Right renal pelvis (tissue), 4 donors: ENCODE measurements at places on chromosomes 7 and 10. TPM values are rescaled to one million over a fixed set of nuclear protein-coding genes. Genes with fewer than 3 reads are reported as not detected.

DNA sequence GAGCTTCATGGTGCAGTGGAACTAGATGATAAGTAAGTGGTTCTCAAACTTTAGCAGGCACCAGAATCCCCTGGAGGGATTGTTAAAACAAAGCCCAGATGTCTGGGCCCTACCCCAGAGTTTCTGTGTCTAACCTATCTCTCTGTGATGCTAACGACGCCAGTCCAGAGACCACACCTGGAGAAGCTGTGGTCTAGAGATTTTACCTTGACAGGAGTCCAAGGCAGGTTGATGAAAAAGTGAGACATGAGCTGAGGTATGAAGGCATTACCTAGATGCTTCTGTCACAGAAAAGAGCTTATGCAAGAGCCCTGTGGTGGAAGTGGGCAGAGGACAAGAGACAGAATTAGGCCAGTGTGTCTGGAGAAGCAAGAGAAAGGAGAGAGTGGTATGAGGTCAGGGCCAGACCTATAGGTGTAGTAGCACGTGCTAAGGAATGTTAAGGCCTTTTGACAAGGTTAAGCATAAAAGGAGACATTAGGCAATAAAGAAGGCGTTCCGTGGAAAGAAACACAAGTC lies 184.3 kb upstream of the TCF7L2 start:
- no peak for DNase-seq

- DNase-seq, result no peak
Observed at GRCh38 chr7:6650086-6650485, 13.0 kb downstream of the ZNF316 start.

DNA sequence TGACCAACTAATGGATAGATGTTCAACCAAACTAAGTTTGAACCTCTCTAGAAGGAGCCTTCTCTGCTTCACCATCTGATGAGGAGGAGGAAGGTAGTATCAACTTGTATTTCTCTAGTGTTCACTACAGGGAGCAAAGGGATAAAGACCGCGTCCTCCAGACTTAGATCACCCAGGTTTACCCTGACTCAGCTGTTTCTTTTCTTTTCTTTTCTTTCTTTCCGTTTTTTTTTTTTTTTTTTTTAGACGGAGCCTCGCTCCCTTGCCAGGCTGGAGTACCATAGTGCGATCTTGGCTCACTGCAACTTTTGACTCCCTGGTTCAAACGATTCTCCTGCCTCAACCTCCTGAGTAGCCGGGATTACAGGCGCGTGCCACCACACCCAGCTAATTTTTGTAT lies 59.8 kb downstream of the C10orf105 start:
- DNase-seq, result no peak

- DNase-seq, result no peak
Observed at GRCh38 chr10:71391701-71392100, 5.0 kb upstream of the CDH23 start.

AGMO gene
- 1.0 TPM for polyA plus RNA-seq

GPR158 gene
- polyA plus RNA-seq, result 0.35 TPM

DNA sequence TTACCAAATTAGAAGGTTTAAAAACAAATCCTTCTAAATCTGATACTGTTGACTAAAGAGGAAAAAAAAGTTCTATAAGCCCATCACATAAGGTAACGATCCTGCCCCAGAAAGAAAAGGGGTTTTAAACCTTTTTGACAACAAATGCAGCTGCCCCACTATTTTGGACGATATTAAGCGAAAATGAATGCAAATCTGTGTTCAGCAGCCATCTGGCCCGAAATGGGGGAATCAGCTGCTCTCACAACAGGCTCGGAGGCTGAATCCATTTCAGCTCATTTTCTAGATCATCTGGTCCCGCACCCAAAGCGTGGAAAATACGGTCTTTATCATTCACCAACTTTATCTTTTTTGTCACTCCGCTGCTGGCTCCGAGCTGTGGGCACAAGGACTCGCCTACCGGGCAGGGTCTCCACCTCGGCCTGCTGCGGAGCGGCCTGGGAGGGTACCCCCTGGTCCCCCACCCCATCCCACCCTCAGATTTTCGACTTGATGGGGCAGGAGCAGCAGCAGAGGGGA lies 2.4 kb upstream of the EBF3 start:
- DNase-seq, result no peak

VWA2 gene
- 1.9 TPM for polyA plus RNA-seq

GRCh38 chr10:113345826-113346624 lies 206.8 kb upstream of the HABP2 start:
- DNase-seq, result no peak

- DNase-seq, result no peak
Observed at GRCh38 chr10:18268005-18268404, 127.8 kb downstream of the CACNB2 start.

GNG11 gene
- polyA plus RNA-seq, result 37.0 TPM
